Inflammatory macrophage (primary cell): ENCODE measurements at places on chromosomes 13 and 19.

- DNase-seq: peak; percentile 55
Measured at GRCh38 chr13:110506859-110507566, 54.5 kb downstream of the RAB20 start.

GRCh38 chr13:41547251-41548000 is 90.1 kb downstream of the RGCC start:
- DNase-seq: no peak

- no peak for DNase-seq
Measured at GRCh38 chr13:88840085-88840484, 1168.9 kb downstream of the SLITRK5 start.

DNA sequence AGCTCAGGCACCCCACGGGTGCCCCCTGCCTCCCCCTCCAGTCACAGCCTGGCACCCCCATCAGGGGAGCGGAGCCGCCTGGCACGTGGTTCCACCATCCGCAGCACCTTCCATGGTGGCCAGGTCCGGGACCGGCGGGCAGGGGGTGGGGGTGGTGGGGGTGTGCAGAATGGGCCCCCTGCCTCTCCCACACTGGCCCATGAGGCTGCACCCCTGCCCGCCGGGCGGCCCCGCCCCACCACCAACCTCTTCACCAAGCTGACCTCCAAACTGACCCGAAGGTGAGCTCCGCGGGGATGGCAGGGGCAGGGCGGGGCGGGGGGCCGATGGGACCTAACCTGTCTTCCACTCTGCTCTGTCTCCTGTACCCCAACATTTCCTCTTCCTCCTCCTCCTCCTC is 25.0 kb downstream of the CKM start:
- DNase-seq: no peak

DNA sequence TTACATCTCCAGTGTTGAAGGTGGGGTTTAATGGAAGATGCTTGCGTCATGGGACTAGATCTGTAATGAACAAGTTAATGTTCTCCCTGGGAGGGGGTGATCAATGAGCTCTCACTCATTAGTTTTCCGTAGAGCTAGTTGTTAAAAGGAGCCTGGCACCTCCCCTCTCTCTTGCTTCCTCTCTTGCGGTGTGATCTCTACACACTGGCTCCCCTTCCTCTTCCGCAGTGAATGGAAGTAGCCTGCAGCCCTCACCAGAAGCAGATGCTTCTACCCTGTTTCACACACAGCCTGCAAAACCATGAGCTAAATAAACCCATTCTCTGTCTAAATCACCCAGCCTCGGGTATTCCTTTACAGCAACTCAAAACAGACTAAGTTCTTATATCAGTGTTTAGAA is 318.8 kb downstream of the SLITRK1 start:
- DNase-seq: no peak

DNA sequence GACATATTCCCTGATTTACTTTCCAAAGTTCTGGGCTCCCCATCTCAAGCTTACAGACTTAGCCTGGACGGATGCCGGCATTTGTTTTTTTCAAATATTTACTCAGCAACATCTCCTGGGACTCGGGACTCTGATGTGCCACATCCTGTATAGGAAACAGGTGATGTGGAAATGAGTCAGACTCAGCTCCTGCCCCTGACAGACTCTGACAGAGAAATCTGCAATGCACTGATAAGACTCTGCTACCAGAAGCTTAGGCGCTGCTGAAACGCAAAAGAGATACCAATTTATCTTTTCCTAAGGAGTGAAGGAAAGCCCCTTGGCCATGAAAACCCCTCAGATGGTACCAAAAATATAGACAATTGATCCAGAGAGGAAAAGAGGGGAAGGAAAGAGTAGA is 16.2 kb downstream of the LAIR2 start:
- no peak for DNase-seq

GRCh38 chr13:101209206-101209893 is 207.0 kb downstream of the NALCN start:
- no peak for DNase-seq

- no peak for DNase-seq
Measured at GRCh38 chr19:37953171-37953917, 46.3 kb downstream of the SIPA1L3 start.

DNA sequence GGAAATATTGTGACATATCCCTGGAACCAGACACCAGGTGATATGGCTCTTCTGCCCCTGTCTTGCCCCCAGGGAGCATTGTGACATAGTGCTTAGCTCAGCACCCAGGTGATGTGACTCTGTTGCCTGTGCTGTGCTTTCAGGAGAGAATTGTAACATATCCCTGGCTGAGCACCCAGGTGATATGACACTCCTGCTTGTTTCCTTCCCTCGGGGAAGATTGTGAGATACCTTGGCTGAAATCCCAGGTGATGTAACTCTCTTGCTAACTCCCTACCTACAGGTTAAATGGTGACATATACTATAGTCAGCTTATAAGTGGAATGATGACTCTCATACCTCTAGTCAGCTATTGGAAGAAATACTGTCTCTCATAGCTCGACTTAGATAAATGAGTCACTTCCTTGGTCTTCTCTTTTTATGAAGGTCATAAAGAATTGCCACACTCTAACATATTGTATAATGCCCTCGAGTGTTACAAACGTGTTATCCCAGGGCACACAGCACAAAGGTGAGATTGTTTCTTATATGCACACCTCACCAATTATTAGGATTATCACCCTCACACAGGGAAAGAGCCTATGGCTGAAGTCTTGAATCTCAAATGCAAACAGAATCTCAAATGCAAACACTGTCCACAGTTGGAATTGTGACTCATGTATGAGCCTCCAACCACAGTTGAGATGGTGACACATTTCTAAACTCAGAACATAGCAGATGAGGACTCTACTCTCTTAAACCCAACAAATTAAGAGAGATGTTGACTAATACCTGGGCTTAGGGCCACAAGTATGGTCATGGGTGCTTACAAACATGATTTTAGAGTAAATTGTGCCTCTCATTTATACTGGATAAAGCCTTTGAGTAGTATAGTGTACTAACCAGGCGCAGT is 32.7 kb upstream of the ZNF254 start:
- DNase-seq: no peak

DNA sequence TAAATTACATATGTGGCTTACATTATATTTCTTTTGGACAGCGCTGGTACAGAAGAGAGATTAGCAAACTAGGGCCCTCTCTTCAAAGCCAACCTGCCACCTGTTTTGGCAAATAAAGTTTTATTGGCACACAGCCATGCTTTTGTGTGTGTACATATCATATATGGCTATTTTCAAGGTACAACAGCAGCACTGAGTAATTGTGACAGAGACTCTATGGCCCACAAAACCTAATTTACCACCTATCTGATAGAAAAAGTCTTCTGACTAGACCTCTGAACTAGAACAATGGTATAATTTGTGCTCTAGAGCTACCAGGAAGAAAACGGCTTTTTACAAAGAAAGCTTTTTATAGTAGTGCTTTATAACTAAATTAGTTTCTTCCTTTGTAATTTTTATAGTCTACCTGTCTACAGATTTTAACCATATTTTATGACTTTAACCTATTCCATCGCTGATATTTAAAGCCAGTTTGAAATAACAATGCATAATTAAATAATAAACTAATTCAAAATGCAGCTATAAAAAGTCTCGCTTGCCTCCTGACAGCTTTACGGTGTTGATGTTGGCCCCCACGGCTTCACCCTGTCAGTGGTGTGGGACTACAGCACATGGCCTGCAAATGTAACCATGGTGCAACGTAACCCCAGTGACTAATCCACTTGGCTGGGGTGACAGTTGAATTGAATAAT is 17.7 kb upstream of the DPY19L3 start:
- no peak for DNase-seq

- peak; percentile 25 for DNase-seq
Measured at GRCh38 chr19:39142630-39143029, 17.0 kb downstream of the PAK4 start.

- no peak for DNase-seq
Measured at GRCh38 chr13:51848674-51849073, 3.7 kb upstream of the TMEM272 start.

DNA sequence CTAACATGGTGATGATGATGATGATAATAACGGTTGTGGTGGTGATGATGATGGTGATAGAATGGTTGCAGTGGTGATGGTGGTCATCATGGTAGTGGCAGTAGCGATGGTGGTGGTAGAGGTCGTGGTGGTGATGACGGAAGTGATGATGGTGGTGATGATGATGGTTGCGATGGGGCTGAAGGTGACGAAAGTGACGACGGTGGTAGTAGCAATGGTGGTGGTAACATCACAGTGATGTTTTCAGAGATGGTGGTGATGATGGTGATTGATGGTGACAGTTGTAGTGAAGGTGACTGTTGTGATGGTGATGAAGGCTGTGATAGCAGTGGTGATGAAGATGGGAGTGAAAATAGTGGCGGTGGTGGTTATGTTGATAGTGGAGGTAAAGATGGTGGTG is 3.6 kb upstream of the ADGRE3 start:
- no peak for DNase-seq

DNA sequence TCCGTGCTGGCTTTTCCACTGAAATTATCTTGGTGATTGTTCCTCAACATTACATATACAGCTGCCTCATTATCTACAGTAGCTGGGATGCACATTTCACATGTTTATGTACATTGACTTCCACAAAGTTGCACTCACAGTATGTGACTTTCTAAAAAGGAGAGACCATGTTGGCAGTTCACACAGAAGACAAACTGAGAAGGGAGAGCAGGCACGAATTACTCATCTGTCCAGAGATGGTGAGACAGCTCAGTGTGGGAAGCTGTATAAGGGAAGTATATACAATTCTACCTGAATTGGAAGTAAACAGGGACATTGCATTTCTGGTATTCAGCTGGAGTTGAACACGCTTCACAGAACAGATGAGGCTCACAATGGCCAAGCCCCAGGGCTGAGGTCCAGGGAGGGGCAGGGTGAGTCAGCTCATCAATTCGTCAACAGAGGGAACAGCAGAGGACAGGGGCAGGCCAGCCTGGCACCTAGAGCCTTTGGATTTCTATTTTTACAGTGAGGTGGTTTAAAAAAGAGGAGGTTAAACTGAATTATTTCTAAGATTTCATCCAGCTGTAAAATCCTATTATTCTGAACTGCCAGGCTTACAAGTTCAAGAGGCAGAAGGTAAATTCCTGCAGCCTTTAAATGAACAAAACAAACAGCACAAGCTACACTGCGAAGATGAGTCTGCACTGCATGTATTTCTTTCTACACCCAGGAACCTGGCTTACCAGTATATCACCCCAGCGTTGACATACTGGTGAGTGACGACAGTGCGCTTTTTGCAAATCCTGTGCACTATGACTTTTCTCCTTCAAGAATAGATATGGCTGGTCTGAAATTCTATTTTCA is 9.8 kb downstream of the PARP4 start:
- no peak for DNase-seq

DNA sequence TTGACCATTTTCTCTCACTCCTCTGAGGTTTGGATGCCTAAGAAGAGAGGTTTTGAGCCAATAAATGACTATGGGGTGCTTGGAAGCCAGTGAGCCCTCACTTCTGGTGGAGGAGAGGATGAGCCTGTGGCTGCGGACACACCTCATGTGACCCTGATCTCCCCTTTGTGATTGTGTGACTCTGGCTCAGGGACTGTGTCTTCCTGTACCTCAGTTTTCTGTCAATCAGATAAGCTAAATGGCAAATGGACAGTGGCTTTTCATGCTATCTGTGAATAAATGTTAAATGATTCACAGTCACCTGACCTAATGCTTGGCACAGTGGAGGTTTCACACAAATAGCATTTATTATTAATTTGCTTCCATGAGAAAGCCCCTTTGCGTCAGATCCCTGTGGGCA is 2.7 kb downstream of the PSG8 start:
- DNase-seq: no peak

GRCh38 chr19:3027981-3028304 is 1.1 kb downstream of the TLE2 start:
- no peak for DNase-seq

- DNase-seq: peak; percentile 40
Measured at GRCh38 chr19:13154911-13155471, 4.8 kb downstream of the IER2 start.

GRCh38 chr19:31290931-31291590 is 58.2 kb downstream of the TSHZ3 start:
- no peak for DNase-seq

GRCh38 chr19:44765033-44765948 is 12.4 kb upstream of the CBLC start:
- peak; percentile 86 for DNase-seq

GRCh38 chr13:112887557-112887991 is 81.4 kb upstream of the MCF2L start:
- DNase-seq: no peak

DNA sequence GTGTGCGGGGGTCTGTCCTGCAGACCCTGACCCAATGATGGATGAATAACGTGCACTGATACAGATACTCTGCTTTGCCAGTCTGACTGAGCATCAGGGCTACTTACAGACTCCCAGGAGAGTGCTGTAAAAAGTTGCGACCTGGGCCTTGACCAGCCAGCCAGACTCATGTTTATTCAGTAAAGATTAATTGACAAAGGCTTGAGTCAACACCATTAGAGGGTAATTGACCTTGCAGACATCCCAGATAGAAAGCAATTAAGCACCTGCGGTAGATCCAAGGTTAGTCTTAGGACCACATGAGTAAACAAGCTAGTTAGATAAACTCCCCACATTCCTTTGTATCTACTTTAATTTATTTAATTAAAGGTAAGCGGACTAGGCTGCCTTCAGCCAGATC is 10.4 kb downstream of the NUDT19 start:
- no peak for DNase-seq

DNA sequence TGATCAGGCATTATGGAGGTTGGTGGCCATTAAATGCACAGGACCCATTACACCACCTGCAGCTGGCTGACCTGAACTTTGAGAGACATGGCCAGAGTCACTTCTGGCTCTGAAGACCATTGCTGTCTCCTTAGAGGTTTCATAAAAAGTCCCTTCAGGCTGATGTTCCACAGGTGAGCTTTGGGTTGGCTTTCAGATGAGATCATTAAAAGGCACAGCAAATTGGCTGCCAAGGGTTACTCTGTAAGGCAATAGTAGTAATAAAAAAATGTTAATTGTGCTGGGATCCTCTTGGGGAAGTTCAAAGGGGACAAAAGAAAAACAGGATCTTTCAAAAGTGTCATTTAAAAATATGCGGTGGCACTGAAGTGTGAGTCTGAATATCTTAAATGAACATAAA is 4.2 kb downstream of the OLFM4 start:
- DNase-seq: no peak

DNA sequence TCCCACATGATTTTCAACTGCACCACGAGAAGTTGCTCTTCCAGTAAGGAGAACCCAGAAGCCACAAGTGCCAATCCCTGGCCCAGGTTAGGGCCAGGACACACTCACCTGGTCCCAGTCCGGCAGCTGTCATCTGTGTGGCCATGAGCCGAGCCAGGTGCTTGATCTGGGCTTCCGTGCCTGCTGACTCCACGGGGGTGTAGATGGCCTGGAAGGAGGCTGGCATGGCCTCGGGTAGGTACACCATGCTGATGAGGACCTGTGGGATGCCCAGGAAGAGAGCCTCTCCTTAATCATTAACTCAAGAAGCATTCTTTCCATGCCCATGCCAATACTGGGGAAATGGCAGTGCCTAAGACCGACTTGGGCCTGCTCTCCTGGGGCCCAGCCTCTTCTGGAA is 19.9 kb upstream of the RSPH6A start:
- no peak for DNase-seq

GRCh38 chr13:66218583-66218982 is 1011.6 kb downstream of the PCDH9 start:
- no peak for DNase-seq

GRCh38 chr19:1602091-1602707 is 3.1 kb downstream of the UQCR11 start:
- DNase-seq: no peak

GRCh38 chr13:80109303-80109702 is 231.6 kb downstream of the SPRY2 start:
- peak; percentile 55 for DNase-seq
